ENCODE measurements at places on chromosomes 7 and 10. TPM values are rescaled to one million over a fixed set of nuclear protein-coding genes. Genes with fewer than 3 reads are reported as not detected.

Gene IGFBP1
- 17.2 TPM for polyA plus RNA-seq

Gene CDH23
- polyA plus RNA-seq = 9.1 TPM

Gene HHEX
- 13.5 TPM for polyA plus RNA-seq

Gene NFE2L3
- 12.0 TPM for polyA plus RNA-seq

Gene ZNF853
- 3.3 TPM for polyA plus RNA-seq

Gene PITX3
- 0.02 TPM for polyA plus RNA-seq

Gene CALHM1
- 0.05 TPM for polyA plus RNA-seq

Gene SPDYE2B
- 0.02 TPM for polyA plus RNA-seq

Gene SNX8
- polyA plus RNA-seq = 25.9 TPM

Gene RAPGEF5
- 6.1 TPM for polyA plus RNA-seq

DNA sequence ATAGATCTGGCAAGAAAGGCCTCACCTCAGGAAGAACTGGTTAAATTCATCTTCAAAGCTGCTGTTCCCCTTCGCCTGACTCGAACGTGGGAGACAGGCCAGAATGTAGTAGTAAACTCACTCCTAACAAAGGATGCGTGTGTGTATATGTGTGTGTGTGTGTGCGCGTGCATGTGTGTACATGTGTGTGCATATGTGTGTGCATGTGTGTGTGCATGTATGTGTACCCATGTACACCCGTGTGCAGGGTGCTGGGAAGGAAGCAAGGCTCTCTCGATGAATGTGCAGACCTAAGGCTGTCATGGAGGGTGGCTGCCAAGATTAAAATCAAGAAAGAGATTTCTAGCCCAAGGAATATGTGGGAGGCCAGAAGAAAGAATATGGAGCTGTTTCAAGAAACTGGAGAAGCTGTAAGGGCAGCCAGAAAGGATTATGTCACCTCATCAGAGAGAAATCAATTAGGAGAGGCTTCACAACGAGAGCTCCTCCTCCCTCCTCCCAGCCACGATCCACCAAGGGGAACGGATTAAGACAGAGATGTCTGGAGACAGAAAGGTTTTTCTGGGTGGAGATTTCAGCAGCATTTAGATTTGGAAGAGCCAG lies 34.0 kb upstream of the LBX1 start:
- no peak for DNase-seq

DNA sequence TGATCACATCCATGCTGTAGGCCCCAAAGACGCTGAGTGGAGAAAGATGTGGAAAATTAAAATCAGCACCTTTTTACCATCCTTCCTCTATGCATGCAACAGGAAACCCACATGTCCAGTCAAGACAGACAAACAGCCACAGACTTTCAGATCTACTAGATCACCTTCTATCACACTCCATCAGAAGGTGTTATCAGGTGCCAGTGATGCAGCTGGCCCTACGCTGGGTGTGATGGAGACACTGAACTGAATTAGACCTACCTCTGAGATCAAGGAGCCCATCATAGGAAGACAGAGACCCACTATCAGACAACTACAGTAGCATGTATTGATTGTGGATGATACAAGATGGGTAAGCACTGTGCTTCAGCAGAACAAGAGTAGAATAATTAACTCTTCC lies 15.5 kb downstream of the CYP3A4 start:
- no peak for DNase-seq

DNA sequence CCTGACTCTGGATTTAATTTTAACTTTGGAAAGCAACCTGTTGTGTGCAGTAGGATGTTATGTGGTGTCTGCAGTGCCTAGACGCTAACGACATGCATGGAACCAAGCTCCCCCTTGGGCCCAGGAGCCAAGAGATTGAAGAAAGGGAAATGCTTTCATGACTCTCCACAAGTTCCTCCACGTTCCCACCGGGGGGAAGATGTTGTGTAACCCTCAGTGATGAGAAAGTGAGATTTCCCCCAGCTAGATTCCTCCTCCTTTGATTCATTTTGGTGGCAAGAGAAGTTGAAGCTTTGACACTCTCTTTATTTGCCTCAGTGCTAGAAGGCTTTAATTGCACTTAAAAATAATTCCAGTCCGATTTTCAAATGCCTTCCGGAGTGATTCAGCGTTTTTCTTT lies 157.9 kb upstream of the INSYN2A start:
- DNase-seq = no peak

- no peak for DNase-seq
Observed at GRCh38 chr7:24197852-24198251, 86.1 kb upstream of the NPY start.

DNA sequence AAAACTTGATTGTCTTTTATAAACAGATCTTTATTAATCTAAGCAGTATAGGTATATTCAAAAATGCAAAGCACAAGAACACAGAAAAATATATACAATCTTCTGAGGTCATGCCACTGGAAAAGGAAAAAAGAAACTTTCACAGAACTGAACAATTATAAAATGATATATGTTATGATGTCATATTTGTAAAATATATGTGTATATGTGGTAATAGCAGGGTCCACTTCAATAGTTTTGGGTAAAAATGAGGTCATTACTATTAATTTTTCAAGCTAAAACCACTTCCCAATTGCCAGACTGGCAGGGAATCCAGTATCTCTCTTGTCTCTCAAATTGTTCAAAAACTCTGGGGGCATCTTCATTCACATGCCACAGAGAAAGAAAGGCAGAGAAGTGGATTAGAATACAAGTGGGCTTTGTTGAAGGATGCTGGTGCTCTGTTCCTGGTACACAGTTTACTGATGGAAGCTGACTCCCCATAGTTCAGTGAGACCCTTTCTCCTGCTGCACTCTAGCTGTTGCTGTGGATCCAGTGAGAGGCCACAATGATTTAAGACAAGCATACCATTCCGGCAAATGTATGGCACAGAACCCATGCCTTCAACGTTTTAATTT lies 19.7 kb downstream of the CTNNA3 start:
- no peak for DNase-seq

DNA sequence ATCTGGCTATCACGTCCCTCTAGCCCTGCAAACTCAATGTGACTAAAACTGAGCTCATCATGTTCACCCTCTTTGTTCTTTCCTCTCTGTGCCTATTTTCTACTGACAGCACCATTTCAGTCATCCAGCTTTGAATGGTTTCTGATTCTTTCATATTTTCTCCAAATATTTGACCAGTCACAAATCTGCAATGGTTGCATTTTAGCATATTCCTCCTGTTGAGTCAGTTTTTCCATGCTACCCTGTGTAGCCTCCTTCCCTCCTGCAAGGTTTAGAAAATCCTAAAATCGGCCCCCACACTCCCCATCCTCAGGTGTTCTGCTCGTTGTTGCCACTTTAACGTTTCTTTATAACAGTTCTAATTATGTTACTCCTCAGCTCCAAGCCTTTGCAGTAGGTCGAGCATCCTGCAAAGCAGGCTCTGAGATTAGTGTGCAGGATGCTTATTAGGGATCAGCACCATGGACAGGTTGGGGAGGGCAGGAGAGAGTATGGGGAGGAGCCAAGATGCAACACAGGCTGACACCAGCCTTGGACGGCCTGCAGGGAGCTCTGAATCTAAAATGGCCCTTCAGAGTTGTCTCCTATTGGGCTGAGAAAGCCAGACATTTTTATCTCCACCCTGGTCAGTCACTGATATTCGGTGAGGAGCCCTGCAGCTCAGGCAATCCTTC lies 531.0 kb upstream of the COBL start:
- DNase-seq = no peak

GRCh38 chr7:68238204-68238805 lies 1241.7 kb downstream of the TYW1 start:
- DNase-seq = no peak

DNA sequence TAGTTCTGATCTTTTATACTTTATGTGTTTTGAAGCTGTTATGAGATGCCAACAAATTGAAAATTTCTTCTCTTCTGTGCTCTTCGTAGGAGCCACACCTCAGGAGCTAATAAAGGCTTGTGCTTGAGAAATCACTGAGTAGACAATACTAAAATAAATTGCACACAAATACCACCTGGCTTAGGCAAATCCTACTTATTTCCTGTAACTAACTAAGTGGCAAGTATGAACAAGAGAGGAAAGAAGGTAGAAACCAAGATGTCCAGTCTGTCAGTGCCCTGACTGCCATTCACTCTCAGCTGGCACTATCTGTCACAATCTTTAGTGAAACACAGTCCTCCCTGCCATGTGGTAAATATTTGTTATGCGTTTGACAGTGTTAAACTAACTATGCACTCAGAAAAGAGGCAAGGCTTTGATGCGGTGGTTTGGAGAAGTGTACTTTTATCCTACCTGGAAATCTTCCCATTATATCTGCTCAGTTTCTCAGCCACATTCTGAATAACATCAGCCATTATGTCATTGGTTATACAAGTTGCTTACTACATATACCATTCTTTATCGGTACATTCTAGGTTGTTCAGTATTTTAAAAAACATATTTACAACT lies 293.4 kb upstream of the VWC2 start:
- no peak for DNase-seq

- DNase-seq = no peak
Observed at GRCh38 chr7:48182718-48183369, 11.6 kb downstream of the ABCA13 start.

DNA sequence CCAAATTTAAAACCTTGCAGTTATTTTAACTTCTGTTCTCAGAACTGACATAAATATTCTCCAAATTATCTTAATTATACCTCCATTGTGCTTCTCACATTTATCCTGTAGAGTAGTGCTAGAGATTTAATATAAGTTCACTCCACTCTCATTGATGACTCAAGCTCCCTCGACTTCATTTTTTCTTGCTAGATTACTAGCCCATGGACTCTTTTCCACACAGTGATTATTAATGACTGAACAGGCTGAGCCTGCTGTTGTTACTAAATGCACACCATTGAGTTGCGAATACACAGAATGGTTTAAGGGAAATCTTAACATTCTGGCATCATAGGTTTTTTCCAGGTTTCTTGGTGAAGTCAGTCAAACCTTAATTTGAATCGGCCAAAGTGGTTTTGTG lies 179.5 kb upstream of the AKR1E2 start:
- DNase-seq = no peak

- no peak for DNase-seq
Observed at GRCh38 chr7:34060196-34060947, 155.0 kb downstream of the BMPER start.

- DNase-seq = no peak
Observed at GRCh38 chr10:108523016-108523800, 1358.7 kb upstream of the SORCS1 start.

DNA sequence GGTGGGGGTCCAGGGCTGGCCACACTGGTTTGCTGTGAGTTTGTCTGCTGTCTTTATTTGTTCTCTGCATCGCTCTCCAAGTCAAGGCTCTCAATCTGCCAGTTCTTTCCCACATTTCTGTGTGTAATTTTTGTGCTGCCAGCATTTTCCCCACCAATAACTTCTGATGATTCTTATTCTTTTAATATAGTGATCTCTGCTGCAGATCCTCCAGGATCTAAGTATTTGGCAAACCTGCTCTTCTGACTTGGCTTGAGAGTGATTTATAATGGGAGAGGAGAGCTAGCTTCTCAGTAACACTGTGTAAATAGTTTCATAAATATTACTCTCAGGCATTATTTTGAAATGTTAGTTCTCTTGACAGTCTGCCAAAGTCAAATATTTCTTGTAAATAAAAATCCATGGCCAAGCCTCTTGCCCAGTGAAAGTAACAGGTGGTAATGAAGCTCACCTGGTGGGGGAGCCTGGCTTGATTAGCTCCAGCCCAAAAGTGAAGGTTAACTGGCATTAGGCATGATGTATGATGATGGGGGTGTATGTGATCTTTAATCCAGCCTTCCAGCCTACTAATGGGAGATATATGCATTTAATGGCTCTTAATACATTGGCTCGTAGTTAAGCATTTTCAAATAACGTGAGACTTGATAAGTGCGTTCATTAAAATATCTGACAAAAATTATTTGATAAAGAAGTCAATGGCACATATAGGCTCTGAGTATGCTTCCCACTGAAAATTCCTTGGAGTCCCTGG lies 1055.9 kb downstream of the KCNMA1 start:
- DNase-seq = no peak

DNA sequence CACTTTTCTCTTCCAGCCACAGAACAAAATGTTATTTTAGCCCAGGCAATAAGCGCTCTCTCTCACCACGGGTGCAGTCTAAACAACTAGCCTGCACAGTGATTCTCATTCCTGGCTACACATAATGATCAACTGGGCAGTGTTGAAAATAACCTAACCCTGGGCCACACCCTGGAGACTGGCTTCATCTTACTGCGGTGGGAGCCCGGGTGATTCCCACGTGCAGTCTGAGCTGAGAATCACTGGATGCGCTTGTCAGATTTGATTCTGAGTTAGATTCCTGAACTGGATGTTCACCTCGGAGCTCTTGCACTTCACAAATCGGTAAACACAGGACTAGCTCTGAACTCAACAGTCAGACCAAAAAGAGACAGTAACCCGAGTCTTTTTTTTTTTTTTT lies 14.9 kb downstream of the ZC3HAV1 start:
- DNase-seq = no peak

- DNase-seq = no peak
Observed at GRCh38 chr10:110980807-110981206, 61.4 kb downstream of the SHOC2 start.

GRCh38 chr7:1961701-1962276 lies 271.0 kb downstream of the MAD1L1 start:
- DNase-seq = no peak

DNA sequence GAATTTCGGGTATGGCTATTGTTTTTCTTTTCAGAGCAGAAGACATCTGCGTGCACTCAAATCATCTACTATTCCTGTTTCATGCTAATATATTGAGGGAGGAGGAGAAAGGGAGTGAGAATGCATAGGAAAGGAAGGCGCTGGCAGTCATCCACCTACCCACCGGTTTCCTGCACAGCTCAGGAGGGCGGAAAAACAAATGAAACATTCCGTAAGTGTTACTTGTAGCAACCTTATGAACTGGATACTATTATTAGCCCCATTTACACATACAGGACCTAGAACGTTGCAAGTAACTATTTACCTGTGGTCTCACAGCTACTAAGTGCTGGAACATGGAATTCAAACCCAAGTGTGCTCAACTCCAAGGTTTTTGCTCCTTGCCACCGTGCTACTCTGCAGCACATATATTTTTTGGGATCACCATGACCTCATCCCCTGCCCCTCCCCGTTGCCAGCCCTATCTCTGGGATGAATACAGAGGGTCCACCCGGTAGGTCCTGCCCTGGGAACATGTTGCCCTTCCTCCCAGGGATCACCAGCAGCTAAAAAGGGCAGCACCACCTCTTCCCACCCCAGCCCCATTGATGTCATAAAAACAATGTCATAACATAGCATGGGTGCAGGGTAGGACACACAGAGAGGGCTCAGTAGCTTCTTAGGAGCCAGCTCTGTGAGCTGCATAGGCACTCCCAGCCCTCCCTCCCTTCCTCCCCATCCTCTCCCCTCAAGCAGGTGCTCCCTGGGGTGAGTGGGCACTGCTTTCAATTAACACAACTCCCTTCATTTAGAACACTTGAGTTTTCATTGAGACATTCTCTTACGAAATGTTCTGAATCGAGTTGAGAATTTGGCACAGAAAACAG lies 16.9 kb downstream of the GFRA1 start:
- no peak for DNase-seq

DNA sequence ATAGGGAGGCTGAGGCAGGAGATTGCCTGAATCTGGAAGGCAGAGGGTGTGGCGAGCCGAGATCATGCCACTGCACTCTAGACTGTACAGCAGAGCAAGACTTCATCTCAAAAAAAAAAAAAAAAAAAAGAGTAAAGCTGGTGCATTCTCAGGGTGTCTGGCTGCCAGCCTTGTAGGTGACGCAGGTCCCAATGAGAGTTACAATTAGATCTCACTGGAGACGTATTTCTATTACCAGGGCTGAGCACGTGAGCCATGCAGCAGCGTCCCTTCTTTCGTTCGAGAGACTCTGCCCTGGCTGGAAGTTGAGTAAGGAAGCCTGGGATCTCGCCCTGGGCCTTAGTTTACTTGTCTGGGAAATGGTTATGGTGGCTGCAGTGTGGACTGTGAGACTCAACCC lies 22.4 kb upstream of the ZMIZ1 start:
- DNase-seq = no peak

Data from thymus (tissue), 14 donors.